Uterus (tissue), 4 donors: ENCODE measurements at places on chromosomes 7 and 10.
A peak's percentile ranks its signal among the peaks of the same experiment; 100 is the strongest.

- peak; percentile 52 for DNase-seq
Measured at GRCh38 chr10:113326160-113327111, 226.4 kb upstream of the HABP2 start.

- no peak for DNase-seq
Measured at GRCh38 chr10:102444851-102445250, 6.5 kb downstream of the C10orf95 start.

- no peak for DNase-seq
Measured at GRCh38 chr10:60123668-60124067, 217.3 kb upstream of the CCDC6 start.

DNA sequence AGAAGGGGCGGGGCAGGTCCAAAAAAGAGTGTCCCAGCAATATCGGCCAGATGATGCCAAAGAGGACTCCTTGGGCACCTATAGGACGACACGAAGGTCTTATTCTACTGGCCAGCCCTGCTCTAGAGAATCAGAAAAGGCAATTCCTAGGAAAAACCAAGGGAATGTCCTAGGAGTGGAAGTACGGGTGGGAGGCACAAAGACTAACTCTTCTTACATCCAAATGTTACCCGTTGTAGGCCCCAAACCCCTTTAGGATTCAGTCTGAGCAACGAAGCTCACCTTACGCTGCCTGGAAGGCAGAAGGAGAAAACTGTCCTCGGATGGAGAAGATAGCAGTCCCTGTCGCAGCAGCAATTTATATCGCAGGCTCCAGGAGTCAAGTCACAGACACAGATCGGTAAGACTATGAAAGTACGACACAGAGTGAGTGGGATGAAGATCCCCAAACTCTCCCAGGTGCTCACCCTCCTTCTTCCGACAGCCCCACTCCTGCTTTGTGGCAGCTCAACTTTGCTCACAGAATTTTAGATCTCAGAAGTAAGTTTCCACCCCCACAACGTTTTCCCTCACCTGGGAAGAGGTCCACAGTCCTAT is 558 bp downstream of the TCTN3 start:
- DNase-seq = no peak

GRCh38 chr10:53598914-53599313 is 826.3 kb upstream of the MBL2 start:
- DNase-seq = no peak

GRCh38 chr10:96122824-96123223 is 7.3 kb upstream of the ZNF518A start:
- no peak for DNase-seq

DNA sequence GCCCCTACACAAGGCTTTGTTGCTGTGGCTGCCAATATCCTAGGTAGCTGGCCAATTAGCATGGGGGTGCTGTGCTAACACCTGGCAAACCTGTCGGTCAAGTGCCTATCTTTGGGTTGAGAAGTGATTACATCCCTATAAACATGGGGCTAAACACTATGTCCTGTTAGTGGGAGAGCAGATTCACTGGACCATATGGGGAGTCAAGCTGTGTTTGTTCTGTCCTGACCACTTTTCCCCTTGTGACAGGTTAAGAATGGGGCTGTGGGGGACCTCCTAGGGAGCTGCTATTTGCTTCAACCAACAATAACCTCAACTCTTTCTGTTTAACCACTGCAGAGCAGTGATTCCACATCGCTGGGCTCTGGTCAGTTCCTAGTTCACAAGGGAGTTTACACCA is 151.5 kb upstream of the AOAH start:
- no peak for DNase-seq

DNA sequence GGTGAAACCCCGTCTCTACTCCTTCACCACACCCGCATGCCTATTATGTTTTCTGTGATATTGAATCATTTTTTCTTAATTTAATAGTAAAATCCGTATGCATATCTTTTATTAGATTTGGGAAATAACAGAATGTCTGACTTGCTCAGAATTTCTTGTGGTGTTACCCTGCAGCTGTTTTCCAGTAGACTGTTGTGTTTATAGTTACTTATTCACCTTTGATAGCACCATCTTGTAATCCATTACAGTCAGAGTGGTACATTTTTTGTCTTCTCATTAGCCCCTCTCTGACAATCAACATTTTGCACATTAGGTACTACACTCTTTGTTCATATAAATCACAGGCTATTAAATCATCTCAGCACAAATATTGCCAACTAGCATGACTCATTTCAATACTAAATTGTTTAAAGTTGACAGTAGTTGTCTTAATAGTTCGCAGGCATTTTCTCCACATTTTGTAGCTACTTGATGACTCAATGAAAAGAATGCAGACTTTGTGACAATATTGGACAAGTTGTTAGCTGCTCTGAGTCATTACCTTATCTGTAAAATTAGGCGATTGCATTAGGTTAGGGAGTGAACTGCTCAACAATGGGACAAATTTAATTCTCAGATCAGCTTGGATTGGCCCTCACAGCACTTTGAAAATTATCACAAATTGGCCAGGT is 17.8 kb upstream of the SLC16A12 start:
- DNase-seq = no peak

DNA sequence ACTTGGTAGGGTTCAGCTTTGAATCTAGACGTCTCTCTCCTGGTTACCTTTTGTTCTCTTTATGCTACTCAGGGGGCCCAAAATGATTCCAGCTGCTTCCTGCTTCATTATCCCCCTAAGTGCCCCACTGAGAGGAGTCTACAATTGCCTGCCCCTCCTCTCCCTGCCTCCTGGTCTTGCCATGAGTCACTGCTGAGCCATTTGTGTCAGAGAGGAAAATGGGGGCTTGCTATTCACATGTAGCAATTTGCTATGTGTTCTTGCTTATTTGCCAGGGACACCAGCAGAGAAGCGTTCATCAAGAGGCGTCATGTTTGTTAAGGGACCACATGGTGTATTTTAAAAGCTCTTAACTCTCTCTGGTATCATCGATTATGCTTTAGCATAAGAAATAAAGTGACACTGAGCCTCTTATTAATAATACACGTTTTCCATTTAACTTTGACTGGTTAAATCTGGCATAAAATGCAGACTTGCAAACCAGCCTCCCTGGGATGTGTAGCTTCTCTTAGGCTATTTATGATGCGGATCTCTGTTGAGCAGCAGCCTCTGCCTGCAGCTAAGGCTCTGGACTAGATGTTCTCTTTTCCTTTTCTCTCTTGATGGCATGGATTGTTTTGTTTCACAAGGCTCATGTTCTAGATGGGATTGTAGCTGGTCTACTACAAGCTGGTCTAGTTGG is 239.3 kb downstream of the AUTS2 start:
- no peak for DNase-seq

GRCh38 chr10:88149906-88150305 is 286.5 kb downstream of the PTEN start:
- no peak for DNase-seq

DNA sequence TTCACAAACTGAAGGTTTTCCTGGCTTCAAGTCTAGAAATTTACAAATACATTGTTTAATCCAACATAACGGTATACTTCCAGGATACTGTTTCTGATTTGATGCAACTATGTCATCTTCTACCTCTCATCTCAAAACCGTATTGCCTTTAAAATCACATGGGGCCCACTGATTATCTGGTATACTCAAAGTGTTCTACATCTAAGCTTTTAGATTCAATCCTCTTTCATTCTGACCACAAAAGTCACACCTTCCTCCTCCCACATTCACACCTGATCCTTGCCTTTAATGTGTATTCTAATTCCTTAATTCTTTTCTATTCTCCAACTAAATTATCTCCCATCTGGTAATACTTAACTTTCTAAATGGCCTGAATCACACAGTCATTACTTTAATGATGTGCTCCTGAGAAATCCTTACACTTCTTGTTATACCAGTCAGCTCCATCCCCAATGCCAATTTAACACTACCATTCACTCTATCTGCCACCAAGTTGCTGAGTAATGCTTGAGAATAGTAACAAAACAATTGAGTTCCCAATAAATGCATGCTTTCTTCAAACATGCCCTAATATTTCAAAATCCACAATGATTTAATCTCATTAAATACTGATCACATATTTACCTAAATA is 13.0 kb downstream of the ATAD1 start:
- no peak for DNase-seq

- DNase-seq = peak; percentile 77
Measured at GRCh38 chr10:110226926-110227641, 19.7 kb downstream of the MXI1 start.
